CD4-positive, alpha-beta T cell treated with Interleukin-12 subunit alpha and Interleukin-12 subunit beta, for 1 hour (primary cell): ENCODE measurements at places on chromosomes 6 and 20.

GRCh38 chr20:31568773-31569162 lies 36.3 kb upstream of the ID1 start:
- no peak for DNase-seq

GRCh38 chr6:6686748-6687601 lies 98.5 kb downstream of the LY86 start:
- no peak for DNase-seq

DNA sequence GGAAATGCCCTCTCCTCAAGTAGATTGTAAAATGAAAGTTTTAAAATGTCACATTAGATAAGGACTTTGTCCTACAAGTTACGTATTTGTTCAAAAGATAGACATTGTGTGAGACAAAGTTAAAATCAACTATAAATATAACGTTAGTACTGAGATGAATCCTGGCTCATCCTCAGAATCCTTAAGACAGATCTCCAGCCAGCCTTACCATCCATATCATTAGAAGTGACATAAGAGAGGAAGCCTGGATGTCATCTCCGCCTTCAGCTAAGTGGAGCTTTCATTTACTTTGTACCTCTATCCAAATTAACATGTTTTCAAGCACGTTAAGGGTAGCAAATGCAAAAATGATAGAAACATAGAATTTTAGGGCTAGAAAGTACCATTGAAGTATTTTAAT lies 59.1 kb downstream of the SCAF8 start:
- DNase-seq: no peak

DNA sequence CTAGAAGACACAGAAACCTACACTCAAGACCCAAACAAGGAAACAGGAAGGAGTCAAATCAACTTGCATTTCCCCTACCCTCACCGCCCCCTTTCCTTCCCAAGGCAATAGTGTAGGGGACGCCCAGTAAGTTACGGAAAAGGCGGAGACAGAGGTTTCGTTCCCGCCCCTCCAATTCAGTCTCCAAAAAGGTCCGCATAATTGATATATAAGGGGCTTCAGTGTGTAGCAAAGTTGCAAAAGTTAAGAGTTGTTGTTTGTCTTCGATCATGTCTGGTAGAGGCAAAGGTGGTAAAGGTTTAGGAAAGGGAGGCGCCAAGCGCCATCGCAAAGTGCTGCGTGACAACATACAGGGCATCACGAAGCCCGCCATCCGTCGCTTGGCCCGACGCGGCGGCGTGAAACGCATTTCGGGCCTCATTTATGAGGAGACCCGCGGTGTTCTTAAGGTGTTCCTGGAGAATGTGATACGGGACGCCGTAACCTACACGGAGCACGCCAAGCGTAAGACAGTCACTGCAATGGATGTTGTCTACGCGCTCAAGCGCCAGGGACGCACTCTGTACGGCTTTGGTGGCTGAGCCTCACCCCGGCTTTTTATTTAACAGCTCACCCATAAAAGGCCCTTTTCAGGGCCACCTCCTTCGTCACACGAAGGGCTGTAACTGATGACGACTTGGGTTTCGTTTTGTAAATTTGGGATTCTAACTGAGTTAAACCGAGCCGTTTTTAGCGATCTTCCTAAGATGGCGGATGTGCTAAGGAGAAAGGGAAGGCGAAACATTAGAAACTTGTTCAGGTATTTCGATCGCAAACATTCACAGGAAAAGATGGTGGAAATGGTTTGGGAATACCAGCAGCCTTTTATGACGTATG lies 124.6 kb upstream of the BTN3A2 start:
- DNase-seq: peak; percentile 91

DNA sequence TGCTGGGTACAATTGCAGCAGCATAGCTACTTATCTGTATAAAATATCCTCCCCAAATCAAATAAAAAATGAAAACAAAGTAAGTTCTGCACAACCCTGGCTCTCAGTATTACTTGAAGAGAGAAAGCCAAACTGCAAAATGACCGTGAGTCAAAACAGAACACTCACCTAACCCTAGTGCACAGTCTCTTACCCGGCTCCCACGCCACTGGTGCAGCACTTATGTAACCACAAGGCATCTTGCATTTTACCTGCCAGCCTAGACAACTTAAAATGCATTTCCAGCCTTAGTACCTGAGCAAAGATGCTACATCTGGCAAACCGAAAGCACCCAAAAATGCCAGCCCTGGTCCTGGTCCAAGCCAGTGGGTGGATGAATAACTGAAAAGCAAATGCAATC lies 12.4 kb upstream of the SIRPB1 start:
- DNase-seq: no peak

GRCh38 chr6:152232501-152233151 lies 404.5 kb downstream of the SYNE1 start:
- DNase-seq: peak; percentile 20

GRCh38 chr20:41137614-41138474 lies 501 bp downstream of the PLCG1 start:
- DNase-seq: peak; percentile 69

DNA sequence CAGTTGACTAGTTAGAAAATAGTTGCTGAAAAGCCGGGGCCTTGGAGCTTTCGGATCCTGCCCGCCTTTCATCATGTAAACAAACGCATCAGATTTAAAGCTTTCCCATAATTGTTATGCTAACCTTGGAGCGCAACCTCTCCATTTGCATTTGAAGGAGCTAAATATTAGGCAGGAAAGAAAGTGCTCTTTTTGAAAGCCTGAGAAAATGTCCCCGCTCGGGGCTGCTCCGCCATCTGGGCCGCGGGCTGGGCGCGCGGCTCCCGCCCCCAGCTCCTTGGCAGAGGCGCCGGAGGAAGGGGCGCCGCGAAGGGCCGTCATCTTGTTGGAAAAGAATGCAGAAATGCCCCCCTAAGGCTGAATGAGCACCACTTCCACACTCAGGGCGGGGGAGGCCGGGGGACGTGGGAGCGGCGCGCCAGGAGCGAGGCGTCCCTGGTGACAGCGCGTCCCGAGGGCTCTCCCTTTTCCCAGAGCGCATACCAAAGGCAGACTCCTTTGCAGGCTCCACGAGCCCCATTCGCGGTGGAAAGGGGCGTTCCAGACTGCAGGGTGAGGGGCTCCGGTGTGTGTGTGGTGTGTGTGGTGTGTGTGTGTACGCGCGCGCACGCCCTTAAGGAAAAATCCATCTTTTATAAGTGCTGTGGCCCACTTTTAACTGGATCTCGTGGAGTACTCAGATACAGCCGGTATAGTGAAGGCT lies 145.6 kb upstream of the ID4 start:
- DNase-seq: no peak

DNA sequence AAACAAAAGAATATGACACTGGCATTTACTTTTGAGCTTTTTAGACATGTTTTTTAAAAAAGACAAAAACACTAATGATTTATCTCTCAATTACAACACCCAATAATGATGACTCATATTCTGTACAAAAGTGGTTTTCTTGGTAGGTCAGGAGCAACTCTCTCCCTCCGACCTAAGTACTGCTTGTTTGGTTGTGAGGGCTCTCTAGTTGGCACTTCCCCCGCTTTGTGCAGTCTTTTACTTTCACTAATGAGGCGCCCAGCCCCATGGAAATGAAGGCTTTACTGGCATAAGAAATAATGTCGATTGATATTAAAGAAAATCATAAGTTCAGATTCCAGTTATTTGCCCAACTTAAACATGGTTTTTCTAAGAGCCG lies 1.3 kb downstream of the KPNA5 start:
- DNase-seq: peak; percentile 59

DNA sequence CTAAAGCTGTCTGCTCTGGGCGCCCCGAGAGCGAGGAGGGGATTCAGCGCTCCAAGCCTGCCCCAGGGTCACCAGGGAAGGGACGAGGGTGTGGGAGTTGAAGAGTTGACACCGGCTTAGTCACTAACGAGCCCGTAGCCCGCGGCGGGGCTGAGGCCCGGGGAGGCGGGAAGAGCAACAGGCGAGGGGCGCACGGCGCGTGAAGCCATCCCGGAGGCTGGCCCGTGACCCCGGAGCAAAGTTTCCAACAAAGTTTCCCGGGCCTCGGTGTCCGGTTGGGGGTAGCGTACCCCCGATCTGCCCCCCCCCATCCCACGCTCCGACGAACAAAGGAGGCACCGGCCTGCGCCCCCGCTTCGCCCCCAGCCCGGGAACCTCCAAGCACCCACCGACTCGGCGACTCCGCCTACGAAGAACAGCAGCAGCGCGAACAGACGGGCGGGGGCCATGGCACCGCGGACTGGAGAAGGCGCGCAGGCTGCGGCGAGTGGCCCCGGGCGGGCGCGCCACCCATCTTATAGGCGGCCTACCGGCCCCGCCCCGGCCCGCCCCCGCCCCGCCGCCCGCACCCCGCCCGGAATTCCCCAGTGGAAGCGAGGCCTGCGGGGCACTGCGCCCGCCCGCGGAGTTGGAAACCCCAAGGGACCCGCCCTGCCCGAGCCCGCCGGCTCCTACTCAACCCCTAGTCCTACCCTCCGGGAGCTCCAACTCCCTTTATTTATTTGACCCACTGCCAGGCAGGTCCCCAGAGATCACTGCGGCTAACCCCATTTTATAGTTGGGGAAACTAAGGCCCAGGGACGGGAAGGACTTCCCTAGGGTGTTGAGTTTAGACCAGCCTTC lies at the start of gene SDC4:
TSS of gene SDC4 (minus strand) at position 489 of the 843 bp plus-strand sequence. CDS start at position 449, 40 bp downstream.
- DNase-seq: peak; percentile 77

DNA sequence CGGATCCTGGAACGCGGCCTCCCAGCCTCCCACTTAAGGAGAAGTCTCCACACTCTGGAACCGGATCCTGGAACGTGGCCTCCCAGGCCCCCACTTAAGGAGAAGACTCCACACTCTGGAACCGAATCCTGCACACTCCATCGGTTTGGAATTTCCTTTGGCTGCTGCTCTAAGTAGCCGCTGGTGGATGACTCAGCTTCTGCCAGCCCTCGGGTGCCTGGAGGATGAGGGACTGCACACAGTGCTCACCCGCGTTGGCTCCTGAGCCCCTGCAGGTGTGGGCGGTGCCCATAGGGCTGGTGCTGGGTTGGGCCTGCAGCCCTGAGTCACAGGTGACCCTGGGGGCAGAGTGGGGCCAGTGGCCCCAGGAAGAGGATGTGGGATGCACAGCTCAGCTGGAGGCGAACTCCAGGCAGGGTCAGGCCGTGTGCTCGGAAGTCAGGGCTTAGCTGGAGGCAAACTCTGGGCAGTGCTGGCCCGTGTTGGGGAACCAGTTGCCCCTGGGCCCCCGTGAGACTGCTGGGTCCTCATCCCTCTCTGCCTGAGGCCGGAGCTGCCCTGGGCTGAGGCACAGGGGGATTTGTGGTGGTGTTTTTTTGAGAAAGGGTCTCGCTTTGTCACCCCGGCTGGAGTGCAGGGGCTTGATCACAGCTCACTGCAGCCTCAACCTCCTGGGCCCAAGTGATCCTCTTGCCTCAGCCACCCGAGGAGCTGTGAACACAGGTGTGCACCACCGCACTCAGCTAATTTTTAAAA lies 13.9 kb upstream of the TNFRSF6B start:
- DNase-seq: no peak

- DNase-seq: no peak
Measured at GRCh38 chr6:13372076-13372475, 43.7 kb upstream of the TBC1D7 start.
